ENCODE measurements at places on chromosomes 4 and X.

GRCh38 chr4:152700151-152700550 is 20.4 kb upstream of the TMEM154 start:
- no peak for DNase-seq

DNA sequence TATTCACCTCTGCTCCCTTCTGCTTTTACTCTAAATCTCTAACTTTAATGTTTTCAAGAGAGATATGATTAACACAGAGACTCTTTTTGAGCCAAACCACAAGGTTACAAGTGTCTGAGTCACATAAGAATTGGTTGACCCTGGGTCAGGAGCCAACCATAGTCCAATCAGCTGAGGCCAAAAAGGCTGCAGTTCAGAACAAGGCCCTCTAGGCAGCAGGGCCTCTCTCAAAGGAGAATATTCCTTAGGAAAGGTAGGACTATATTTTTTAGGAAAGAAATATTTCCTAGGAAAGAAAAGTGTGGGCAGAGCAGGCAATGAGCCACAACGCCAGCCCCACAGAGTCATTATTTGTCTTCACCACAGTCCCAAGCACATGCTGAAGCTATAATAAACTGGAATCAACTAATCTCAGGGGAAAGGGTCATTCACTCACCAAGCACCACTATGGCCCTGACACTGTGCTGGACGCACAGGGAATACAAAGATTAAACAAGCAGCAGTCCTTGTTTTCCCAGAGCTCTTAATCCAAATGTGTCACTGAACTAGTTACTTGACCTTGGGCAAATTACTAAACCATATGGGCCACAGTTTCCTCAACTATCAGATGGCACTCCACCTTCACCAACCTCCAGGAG is 2.2 kb downstream of the ATP8A1 start:
- no peak for DNase-seq

DNA sequence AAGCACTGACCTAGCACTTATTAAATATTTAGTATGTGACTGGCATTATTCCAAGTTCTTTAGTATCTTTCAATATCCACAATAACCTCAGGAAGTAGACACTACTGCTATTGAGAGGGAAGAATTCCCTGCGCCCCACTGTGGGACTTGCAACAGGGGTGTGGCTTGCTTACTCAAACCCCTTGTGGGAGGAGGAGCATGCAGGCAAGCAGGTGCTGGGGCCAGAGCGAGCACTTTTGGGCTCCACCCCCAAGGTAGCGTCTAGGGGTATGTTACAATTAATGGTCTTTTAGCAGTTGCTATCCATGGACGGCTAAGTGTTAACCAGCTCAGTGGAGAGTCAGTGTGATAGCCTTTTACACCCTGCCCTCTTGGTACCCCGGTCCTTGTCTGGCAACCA is 50.7 kb downstream of the FAM13A start:
- DNase-seq = no peak

GRCh38 chr4:119206178-119206577 is 6.3 kb upstream of the USP53 start:
- DNase-seq = no peak

Data from activated T-helper 1 cell treated with Interleukin-2 at 50 U/mL for 16 hours (primary cell).